ENCODE measurements at places on chromosomes 2 and 18.

- DNase-seq = no peak
These were observed 17.6 kb upstream of the CLIP4 start for GRCh38 chr2:29097569-29097968.

DNA sequence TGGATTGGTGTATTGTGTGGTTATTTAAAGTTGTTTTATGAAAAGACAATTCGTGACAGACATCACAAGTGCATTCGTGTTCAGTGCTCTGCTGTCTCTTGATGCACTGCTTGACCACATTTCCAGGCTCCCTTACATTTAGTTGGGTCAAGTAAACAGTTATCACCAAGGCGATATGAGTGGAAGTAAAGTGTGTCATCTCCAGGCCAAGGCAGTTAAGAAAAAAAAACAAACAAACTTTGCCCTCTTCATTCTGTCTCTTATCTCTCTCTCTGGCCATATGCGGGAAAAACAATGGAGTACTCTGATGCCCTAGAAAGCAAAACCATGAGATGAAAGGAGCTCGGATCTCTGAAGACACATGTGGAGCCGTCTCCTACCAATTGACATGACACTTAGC is 131.1 kb downstream of the DSEL start:
- no peak for DNase-seq

DNA sequence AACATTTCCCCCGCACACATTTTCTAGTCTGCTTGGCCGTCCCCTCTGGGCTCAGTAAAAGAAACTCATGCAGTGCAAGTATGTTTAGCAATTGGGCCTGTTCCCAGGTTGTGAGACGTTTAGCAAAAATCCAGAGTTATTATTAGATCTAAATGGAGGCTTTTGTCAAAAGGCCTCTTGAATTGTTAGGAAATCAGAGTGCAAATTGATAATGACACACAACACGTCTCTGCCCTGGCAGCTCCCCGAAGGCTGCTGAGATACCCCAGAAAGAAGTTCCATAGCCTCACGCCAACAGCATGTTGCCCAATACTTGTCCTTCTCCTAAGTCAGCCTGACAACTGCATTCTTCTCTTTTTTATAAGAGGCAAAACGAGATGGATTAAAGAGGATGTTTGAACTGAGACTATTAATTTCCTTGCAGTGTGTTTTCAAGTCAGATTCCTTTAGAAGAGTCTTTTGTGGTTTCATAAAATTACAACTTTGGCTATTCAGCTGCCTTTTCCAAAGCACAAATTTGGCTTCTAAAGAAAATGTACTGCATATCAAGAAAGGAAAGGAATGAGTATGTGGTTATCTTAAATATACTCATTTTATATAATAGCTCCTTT is 202.2 kb downstream of the TRIB2 start:
- no peak for DNase-seq

- no peak for DNase-seq
These were observed 70.2 kb downstream of the DLGAP1 start for GRCh38 chr18:4384932-4385331.

DNA sequence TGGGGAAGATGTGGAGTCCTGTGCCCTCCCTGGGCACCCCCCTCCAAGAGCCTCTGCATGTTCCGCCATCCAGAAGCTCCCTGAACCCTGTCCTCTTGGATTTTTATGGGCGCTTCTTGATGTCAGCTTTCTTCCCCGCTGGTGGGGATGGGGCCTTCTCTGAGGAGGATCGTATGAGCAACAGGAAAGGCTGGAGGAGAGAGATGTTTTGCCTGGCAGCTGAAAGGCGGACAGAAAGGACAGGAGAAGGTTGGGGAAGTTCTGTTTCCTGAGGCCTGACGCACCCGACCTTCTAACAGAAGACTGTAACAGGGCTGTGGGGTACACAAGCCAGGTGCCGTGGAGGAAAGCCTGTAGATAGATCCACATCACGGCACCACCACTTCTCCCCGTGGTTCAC is 238.8 kb downstream of the LDLRAD4 start:
- DNase-seq = no peak

DNA sequence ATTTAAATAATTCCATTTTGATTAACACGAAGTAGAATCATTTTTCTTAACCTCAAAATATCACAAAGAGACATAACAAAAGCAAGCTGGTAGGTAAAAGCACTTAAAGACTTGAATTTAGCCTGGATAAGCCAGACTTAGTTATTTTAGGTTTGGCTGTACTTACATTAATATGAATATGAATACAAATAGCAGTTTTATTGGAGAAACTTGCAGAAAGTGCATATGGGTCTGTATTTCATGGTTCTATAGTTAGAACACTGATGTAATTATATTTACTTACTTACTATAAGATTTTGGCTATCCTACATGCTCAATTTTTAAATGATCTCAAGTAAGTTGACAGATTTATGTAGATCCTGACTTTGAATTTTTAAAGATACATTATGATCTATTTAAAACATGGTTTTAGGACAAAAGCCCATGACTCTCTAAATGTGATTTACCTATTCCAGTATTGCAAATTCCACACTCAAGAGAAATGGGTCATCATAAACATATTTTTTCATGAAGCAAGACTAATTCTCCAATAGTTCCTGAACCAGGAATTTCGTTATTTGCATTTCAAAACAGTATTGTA is 1575.4 kb upstream of the NXPH2 start:
- DNase-seq = no peak

DNA sequence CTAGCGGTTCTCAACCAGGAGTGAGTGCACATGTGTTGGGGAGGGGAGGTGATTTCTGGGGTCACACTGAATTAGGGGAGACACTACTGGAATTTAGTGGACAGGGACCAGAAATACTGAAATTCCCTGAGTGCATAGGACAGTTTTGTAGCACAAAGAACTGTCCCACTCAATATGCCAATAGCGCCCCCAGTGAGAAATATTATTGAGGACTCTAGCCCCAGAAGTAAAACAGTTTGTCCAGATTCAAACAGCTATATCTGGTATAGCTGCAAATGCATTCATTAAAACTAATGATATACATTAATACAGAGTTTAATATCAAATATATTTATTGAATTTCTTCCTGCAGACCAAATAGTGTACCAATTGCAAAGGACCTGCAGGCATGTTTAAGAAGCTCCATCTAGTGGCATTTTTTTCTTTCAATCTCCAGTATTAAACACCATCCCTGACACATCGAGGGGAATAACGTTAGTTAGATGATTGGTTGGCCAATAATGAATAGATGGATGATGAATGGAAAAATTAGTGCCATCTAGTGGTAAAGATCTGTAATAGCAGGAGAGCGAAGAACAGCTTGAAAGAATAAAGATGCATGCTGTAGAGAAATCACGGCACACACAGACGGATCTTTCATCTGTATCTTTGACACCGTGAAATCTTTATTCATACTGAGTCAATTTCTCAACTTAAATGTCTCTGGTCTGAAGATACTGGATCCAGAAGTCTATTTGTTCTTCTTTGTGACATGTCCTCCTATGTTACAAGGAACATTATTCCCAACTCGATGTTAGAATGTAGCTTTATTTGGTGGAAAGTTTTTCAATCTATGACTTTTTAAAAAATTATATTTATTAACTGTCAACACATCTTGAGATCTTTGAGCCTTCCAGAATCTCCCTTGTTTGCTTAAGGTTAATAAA is 62.5 kb downstream of the DHRS9 start:
- DNase-seq = no peak

DNA sequence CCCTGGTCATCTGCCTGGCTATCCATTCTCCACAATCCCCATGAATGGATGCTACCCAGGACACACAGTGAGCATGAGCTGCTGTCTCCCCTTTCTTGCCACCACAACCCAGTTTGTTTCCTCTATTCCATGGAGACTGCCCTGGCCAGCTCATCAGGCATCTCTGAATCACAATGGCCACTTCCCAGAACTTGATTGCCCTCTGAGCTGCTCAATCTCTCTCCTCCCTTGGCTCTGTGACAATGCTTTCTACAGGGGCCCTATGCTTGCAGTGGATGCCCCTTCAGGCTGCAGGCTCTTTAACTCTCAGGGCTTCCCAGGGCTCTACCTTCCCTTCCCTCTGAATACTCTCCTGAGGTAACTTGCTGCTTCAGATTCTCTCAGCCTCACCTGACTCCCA is 14.4 kb upstream of the SLC4A5 start:
- no peak for DNase-seq

Measured in stimulated activated CD4-positive, alpha-beta T cell treated with anti-CD3 and anti-CD28 coated beads, Interleukin-1b, Interleukin-23, amount 100 ng/mL, for 1 hour (primary cell).